ENCODE measurements at places on chromosomes 12 and 14.
A peak's percentile ranks its signal among the peaks of the same experiment; 100 is the strongest.

GRCh38 chr14:32648434-32648833 is 290.2 kb upstream of the NPAS3 start:
- no peak for DNase-seq

GRCh38 chr12:75294336-75294735 is 35.8 kb downstream of the CAPS2 start:
- no peak for DNase-seq

DNA sequence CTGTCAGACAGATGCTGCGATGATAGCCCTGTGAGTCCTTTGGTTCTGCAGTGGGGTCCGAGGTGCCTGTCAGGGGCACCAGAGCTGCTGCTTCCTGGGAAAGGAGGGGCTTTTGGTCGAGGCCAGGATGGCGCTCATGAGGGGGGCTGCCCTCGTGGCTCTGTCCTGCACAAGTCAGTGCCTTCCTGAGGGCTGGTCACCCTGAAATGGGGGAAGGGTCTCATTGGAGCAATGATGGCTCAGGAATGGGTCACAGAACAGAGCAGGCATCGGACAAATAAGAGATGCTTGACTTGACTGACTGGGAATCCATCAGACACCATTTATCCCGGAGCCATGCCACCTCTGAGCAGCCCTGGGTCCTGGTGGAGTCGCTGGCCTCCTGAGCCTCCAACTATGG is 121.9 kb downstream of the ADGRD1 start:
- no peak for DNase-seq

DNA sequence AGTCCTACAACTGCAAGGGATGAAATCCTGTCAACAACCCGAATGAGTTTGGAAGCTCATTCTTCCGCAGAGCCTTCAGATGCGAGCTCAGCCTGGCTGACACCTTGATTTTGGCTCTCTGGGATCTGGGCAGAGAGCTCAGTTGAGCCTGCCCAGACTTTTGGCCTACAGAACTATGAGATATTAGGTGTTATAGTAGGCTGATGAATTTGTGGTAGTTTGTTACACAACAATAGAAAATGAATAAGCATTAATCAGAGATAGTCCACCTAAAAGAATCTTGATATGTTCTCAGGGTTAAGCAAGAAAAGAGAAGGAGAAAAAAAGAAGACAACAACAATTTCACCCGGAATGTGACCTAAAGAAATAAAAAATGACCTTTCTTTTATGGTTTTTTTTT is 30.4 kb upstream of the GZMB start:
- DNase-seq: no peak

GRCh38 chr14:70213721-70214282 is 25.1 kb upstream of the SLC8A3 start:
- no peak for DNase-seq

GRCh38 chr12:48937170-48937569 is 11.9 kb upstream of the FKBP11 start:
- no peak for DNase-seq

GRCh38 chr14:89500303-89500702 is 83.3 kb upstream of the FOXN3 start:
- DNase-seq: no peak

GRCh38 chr12:56046027-56046780 is 4.5 kb downstream of the RPS26 start:
- DNase-seq: no peak

- no peak for DNase-seq
These were observed 53.1 kb downstream of the TAOK3 start for GRCh38 chr12:118319627-118320026.

DNA sequence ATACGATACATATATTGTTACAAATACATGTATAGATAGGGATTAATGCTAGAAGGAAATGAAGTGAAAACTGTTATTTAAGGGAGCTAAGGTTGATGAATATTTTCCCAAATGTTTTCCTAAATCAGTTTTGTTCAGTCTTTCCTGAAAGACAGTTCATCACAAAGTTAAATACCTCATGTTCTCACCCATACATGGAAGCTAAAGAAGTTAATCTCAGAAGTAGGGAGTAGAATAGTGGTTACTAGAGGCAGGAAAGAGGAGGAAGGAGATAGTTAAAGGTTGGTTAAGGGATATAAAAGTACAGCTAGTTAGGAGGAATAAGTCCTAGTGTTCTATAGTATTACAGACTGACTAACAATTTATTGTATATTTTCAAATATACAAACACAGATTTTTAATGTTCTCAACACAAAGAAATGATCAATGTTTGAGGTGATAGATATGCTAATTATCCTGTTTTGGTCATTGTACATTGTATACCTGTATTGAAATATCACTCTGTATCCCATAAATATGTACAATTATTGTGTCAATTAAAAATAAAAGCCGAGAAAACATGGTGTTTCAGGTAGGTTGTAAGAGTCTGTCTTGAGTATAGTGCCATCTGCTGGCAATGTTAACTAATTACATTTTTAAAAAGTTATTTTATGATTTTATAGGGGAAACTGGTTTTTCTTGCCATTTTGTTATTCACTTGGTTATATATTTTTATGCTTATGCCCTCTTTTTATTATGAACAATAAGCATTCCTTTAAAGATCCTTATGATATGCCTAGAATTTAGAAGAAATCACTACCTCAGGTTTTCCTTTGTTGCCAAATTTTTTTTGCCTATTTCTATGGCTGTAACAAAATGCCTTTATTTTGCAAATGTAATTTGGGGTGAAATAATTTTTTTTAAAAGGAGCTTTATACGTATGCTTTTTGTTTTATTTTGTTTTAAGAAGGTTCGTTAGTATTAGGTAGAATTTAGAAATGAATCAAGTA is 26.9 kb downstream of the ZDHHC17 start:
- no peak for DNase-seq

GRCh38 chr14:104451474-104451873 is 128.1 kb upstream of the C14orf180 start:
- no peak for DNase-seq

- no peak for DNase-seq
These were observed 63.9 kb downstream of the TESC start for GRCh38 chr12:117035287-117035686.

DNA sequence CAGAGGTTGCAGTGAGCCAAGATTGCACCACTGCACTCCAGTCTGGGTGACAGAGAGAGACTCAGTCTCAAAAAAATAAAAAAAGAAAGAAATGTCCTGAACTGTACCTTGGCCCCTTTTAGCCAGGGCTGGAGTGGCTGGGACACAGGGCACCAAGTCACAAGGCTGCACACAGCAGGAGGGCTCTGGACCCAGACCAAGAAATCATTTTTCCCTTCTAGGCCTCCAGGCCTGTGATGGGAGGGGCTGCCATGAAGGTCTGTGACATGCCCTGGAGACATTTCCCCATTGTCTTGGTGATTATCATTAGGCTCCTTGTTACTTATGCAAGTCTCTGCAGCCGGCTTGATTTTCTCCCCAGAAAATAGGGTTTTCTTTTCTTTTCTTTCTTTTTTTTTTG is 5.1 kb upstream of the ACOT6 start:
- no peak for DNase-seq

DNA sequence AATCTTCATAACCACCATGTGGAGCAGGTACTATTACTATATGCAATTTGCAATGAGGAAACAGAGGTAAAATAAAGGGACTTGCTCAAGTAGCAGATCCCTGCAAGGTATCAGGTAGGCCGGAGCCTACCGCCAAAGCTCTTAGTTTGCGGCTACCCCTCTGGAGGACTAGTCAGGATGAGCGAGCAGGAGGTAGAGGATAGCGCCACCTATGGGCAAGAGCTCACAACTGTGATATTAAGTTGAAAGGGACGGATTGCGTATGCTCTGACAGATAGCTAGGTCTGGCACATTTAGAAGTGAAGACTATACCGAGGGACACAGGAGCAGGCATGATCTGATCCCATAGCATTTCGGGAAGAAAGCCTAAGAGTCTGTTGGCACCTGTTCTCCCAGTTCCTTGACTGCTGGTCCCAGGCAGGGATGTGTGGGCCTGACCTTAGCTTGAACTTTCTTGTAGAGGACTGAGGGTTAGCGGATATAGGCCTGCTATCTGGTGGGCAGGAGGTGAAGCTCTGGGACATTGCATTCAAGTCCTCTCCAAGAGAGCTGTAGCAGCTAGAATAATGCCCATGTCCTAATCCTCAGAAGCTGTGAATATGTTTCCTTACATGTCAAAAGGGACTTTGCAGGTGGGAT is 48.0 kb downstream of the SLC17A8 start:
- DNase-seq: peak; percentile 45

DNA sequence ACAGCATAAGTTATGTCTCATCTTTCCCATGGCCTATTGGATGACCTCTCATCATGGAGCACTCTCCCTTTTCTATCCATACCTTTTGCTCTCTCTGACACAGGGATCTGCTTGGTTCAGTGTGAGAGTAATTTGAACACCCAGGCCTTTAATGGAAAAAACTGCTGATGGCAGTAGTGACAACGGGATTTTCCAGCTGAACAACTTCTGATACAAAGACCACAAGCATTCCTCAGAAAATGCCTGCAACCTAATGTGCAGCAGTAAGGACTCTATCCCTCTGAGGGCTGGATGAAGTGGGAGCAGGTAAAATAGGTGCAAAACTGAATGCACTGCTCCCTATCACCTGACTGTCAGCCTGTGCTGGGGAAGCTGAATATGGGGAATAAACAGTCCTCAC is 51.0 kb downstream of the KANSL2 start:
- no peak for DNase-seq

- DNase-seq: no peak
These were observed 5.4 kb downstream of the DLK1 start for GRCh38 chr14:100731846-100732765.

DNA sequence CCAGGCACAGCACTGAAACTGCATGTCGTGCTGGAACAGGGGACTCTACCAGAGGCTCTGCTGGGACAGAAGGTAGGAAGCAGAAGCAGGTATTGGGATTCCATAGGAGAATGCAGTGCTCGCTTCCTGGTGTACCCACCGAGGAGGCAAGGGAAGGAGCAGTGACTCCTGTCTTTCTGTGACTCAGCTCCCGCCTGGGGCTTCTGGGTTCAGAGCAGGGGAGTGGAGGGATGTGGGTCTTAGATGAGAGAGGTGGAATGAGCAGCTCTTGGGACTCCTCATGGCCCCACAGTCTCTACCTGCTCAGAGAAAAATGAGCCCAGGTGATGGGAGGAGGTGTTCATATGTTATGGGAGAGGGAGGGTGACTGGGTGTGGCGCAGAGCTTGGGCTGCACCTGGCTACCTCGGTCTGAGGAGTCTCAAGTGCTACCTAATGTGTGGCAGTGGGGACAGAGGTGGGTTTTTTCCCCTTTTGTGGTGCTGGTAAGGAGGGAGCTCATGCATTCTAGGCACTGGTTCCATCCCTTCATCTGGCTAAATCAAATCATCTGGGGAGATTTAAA is 26.3 kb downstream of the WNT5B start:
- DNase-seq: no peak

- peak; percentile 56 for DNase-seq
These were observed 910.0 kb downstream of the TMEM121 start for GRCh38 chr14:106436310-106436905.

GRCh38 chr14:58665773-58666500 is 28.2 kb downstream of the DACT1 start:
- DNase-seq: no peak

DNA sequence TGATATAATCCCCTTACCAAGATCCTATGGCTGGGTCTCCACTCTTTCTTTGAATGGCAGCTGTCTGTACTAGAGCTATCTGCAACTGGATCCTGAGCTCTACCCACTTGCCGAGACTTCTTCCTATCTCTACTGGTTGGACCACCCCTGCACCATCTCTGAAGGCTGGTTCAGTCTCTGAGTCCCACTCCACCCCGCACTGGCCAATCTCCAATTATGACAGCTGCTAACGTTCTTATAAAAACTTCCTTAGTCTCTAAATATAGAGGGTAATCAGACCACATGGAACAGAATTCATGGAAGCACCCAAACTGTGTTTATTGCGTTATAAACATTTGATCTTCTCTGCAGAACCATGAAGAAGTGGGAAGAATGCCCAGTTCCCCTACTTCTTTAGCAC is 186.6 kb upstream of the EEA1 start:
- no peak for DNase-seq

DNA sequence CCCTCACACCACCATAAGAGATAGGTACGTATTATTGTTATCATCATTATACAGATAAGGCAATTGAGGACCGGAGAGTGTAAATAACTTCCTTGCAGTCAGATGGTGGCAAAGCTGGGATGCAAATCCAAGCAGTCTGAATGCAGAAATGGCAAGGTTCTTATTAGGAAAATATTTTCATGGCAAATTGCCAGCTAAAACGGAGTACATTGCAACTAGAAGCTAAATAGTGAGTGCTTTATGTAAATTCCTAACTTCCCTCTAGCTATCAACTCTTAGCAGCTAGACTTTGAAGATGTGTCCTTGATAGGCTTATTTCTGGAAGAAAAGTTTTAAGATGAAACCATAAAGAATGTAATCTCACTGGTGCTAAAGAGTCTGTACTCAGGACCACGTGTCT is 323.9 kb upstream of the DIO2 start:
- no peak for DNase-seq

DNA sequence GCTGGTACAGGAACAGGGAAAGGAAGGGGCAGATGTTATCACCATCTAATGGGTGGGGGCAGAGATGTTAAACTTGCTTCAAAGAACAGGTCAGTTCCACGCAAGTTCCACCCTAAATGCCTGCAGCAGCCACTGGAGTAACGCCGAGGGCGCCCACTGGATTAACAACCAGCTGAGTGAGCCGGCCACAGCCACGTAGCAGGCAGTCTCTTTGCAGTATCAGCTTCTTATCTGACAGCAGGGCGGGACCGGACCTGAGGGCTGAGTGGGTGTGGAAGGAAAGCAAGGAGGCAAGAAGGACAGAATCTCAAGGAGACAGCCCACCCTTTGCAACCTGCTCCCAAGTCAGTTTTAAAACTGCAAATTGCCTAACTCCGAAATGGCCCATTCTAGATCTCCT is 38.4 kb upstream of the FOXN3 start:
- no peak for DNase-seq

GRCh38 chr14:71799841-71800240 is 132.4 kb upstream of the RGS6 start:
- no peak for DNase-seq

- DNase-seq: no peak
These were observed 77.7 kb downstream of the NTS start for GRCh38 chr12:85951823-85952222.

GRCh38 chr14:100070310-100070709 is 5.1 kb downstream of the EVL start:
- DNase-seq: peak; percentile 46

GRCh38 chr12:122866950-122867607 is 28.8 kb downstream of the VPS37B start:
- no peak for DNase-seq

DNA sequence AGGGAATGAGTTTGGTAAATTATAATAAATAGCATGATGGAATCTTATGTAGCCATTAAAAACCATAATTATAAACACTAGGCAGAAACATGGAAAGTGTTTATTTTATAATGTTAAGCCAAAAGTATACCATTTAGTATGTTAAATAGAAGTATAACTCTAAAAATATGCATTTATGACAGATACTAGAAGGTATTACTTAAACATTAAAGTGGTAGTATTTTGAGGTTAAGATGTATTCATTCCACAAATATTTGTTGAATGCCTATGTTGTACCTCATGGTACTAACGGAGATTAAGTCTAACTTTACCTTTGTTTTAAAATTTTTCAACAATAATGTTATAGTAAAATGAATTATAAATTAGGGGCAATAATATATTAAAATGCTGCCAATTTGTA is 24.1 kb downstream of the TTC8 start:
- no peak for DNase-seq

All from activated CD4-positive, alpha-beta memory T cell treated with anti-CD3 and anti-CD28 coated beads, Interleukin-2, amount 10 ng/mL, durations not matched to agents 7 days and 5 days (primary cell).